ENCODE measurements at places on chromosomes 16 and 17.

- DNase-seq = no peak
Observed at GRCh38 chr17:37740915-37741314, 3.9 kb downstream of the HNF1B start.

GRCh38 chr16:68752602-68753001, 15.5 kb downstream of the CDH1 start:
- DNase-seq = no peak

DNA sequence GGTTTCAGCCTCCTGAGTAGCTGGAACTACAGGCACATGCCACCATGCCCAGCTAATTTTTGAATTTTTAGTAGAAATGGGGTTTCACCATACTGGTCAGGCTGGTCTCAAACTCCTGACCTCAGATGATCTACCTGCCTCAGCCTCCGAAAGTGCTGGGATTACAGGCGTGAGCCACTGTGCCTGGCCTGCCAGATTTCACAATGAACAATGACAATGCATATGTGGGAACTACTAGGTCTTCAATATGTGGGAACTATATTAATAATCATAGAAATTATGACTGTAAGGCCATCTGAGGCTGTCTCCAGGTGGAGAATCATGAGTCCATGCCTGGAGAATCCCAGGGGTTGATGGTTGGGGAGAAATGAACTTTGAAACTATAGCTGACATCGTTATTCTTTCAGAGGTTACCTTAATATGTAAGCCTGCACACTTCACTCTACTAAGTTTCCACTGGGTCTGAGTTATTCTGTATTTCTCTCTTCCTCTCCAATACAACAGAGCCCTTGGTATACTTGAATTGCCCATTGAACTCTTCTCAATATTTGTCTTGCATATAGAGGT, 7.2 kb upstream of the DRC7 start:
- DNase-seq = no peak

DNA sequence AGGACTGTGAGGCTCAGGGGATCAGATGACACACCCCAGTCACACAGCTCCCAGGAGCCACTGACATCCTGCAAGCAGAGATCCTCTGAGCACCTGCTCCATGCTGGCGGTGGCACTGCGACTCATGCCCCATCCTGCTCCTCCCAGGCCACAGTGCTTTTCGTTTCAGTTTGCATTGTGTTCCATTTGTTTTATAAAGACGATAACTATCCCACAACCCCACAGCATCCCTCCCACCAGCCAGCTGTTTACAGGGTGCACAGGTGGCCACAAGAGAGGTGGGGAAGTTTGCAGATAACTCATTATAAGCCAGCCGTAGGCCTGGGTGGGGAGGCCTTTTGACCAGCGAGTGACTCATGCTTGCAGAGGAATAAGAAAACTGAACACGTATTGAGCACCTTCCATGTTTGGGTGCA, 28.2 kb downstream of the BCO1 start:
- DNase-seq = no peak

- DNase-seq = no peak
Observed at GRCh38 chr17:75758131-75758905, 6.7 kb downstream of the GALK1 start.

DNA sequence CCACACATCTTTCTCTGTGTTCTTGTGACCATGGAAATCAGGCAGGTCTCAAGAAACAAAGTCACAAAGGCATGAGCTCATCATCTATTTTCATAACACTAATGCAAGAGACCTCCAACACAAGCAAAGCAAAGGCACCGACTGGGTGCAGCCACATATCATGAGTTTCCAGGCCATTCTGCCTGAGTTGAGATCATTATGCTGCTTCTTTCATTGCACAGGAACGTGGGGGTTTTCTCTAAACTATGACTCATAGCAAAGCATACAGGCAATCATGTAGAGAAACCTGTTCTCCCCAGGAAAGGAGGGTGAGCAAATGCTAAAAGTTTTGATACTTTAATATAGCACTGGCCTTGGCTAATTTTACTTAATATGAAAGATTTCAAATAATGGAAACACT, 60.7 kb downstream of the GRIN2A start:
- no peak for DNase-seq

- no peak for DNase-seq
Observed at GRCh38 chr17:62573480-62574117, 53.9 kb upstream of the MRC2 start.

DNA sequence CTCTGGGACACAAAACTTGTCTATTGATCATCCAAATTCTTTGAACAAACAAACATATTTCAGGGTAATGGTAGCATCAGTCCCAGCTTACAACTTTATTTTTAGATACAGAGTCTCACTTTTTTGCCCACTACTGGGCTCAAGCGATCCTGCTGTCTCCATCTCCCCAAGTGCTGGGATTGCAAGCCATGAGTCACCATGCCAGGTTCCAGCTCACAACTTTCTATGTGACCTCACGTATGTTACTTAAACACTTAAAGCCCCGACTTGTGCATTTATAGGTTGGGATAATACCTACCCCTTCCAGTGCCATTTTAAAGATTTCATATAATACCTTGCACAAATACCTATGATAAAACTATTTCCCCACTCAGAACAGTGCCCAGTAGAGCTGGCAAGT, 42.0 kb upstream of the KSR1 start:
- DNase-seq = no peak

GRCh38 chr16:25045696-25046381, 30.7 kb upstream of the ARHGAP17 start:
- DNase-seq = no peak

DNA sequence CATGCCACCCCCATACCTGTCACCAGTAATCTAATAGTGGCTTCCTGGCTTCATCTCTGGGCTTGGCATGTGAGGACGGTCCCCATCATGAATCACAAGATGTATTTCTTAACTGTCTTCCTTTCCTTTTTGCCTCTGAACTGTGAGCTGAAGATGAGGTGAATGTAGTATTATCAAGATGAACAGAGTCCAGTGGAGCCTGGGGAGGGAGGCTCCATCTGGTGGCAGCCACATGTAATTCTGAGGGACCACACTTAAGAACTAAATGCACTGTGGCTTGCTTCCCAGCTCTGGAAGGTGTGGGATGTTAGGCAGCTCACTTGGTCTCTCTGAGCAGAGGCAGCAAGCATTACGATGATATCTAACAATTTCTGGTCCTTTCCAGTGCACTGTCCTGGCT, 354.9 kb upstream of the ASIC2 start:
- DNase-seq = peak; percentile 2

DNA sequence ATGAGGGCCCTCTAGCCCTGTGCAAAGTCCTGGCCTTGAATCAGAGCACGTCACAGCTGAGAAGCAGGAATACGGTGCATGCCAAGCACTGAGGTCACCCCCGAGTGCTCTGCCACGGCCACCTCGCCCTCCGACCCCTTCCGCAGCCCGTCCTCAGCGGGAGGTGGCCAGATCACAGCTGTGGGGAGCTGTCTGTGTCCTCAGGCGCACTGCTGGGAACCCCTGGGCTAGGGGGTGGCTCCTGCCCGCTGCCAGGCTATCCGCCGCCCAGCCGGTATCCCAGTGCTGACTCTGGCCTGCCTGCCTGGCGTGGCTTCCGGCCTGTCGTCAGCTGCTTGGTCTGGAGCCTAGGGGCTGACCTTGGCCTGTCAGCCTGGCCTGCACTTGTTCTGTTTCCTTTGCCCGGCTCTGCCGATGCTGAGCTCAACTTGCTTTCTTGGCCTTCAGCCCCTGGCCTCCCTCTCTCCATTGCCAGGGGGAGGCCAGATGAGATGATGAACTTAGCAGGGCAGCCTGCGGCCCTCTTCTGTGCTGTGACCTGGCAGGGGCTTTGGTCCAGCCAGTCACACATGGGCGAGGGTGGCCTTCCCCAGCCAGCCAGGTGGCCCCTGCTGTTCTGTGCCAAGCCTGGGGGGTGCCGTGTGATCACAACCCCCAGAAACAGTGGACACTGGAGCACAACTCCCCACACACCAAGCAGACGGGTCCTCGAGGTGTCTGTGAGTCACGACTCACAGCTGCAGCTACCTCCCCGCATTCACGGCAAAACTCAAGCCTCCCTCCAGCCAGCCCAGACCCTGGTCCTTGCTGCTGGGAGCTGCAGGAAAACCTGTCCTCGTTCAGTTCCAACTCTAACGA, 77.3 kb downstream of the ZDHHC7 start:
- peak; percentile 33 for DNase-seq

DNA sequence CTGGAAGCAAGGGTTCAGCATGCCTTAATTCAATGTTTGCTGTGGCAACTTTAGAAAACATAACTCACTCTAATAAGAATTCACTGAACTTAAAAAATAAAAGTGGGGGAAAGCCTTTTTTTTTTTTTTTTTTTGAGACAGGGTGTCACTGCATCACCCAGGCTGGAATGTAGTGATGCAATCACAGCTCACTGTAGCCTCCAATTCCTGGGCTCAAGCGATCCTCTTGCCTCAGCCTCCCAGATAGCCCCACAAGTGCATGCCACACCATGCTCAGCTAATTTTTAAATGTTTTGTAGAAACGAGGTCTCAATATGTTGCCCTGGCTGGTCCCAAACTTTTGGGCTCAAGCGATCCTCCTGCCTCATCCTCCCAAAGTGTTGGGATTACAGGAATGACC, 243.9 kb downstream of the PARN start:
- DNase-seq = no peak

DNA sequence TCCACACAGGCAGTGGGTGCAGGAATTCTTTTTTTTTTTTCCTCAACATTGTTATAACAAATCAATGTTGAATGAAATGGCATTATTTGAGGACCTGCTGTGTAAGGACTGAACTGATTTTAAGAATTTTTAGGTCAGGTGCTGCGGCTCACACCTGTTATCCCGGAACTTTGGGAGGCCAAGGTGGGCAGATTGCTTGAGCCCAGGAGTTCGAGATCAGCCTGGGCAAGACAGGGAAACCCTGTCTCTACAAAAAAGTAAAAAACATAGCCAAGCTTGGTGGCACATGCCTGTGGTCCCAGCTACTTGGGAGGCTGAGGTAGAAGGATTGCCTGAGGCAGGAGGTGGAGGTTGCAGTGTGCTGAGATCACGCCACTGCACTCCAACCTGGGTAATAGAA, 12.4 kb downstream of the MPRIP start:
- DNase-seq = no peak
